ENCODE measurements at places on chromosomes 16 and 17. TPM values are rescaled to one million over a fixed set of nuclear protein-coding genes. Genes with fewer than 3 reads are reported as not detected.

The ITGA2B gene
- not detected for polyA plus RNA-seq

The KCTD19 gene
- 0.09 TPM for polyA plus RNA-seq

GRCh38 chr16:88130016-88130415, 178.8 kb downstream of the BANP start:
- DNase-seq, result no peak

The ANKFN1 gene
- 7.0 TPM for polyA plus RNA-seq

GRCh38 chr16:21603928-21604327, 4.6 kb downstream of the METTL9 start:
- no peak for DNase-seq

The PRDM7 gene
- polyA plus RNA-seq, result not detected

Measured in muscle of arm (tissue), 14 donors.